ENCODE measurements at places on chromosomes 3 and 15.

- no peak for DNase-seq
These were observed 4.2 kb downstream of the LMAN1L start for GRCh38 chr15:74816624-74817369.

- no peak for DNase-seq
These were observed 79.3 kb downstream of the NEK10 start for GRCh38 chr3:27289769-27290413.

DNA sequence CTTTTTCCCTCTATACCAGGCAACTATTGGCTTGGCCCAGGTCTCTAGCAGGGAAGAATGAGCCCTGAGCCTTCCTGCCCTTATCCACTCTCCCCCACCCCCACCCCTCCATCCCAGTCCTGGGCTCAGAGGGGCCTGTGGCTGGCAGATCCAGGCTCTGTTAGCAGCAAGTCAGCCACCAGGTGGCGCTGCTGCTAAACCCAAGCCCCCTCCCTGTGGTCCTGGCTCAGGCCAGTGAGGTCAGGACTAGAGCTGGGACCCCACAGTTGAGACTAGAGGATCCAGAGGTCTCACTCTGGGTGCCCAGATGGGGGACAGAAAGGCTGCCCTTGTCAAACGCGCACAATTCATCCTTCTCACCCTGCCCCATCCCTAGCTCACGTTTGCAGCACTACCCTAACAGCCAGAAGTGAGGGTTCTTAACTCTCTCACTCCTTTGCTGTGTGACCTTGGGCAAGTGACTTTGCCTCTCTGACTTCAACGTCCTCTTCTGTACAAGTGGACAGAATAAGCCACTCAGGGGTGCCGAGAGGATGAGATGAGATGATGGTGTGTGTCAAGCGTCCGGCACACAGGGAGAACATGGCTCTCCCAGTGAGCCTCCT lies 46.8 kb upstream of the SLC6A1 start:
- peak; percentile 32 for DNase-seq

- no peak for DNase-seq
These were observed 157.4 kb upstream of the NPHP3 start for GRCh38 chr3:132879656-132880055.

- DNase-seq: no peak
These were observed 901.4 kb downstream of the DIPK2A start for GRCh38 chr3:144873066-144873465.

DNA sequence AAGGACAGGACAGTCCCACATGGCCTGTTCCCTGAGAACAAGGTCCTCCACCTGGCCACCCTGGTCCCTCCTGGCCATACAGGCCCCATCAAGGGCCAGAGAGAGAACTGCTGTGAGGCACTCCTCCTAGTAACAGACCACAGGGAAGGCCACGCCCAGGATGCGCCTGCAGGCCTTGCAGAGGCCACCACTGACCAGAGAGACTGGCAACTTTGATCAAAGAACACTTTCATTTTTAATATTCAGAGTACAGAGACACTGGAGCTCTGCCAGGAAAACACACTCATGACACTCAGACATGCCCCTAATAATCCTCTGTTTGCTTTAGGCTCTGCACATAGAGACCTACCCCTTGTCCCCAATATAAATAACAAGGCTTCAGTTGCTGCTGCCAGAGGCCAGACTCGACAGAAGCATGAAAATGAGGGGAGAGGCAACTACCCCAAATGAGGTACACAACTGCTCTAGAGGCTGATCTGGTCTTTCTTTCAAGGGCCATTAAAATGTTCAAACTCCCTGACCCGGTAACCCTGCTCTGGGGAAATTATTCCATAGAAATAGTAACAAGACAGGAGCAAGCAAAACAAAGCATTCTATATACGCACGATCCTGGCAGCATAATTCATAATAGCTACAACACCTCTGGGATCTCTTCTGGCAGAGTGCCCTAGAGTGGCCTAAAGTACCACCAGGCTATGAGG lies 44.8 kb downstream of the CCDC12 start:
- no peak for DNase-seq

- no peak for DNase-seq
These were observed 106.8 kb upstream of the IL12A start for GRCh38 chr3:159881828-159882309.
